ENCODE measurements at places on chromosomes 16 and 17. TPM values are rescaled to one million over a fixed set of nuclear protein-coding genes. Genes with fewer than 3 reads are reported as not detected.

The PRSS53 gene
- total RNA-seq: 2.5 TPM

The CRHR1 gene
- total RNA-seq: not detected

The AURKB gene
- 30.4 TPM for total RNA-seq

The ITGA2B gene
- 0.15 TPM for total RNA-seq

The ASPHD1 gene
- 6.5 TPM for total RNA-seq

The SLC5A10 gene
- total RNA-seq: not detected

Measured in smooth muscle cell of trachea (primary cell).